ENCODE measurements at places on chromosomes 3 and 15.

GRCh38 chr15:26073430-26074333 lies 210.6 kb upstream of the ATP10A start:
- DNase-seq: no peak

GRCh38 chr3:100602506-100603444 lies 6.6 kb upstream of the ADGRG7 start:
- no peak for DNase-seq

DNA sequence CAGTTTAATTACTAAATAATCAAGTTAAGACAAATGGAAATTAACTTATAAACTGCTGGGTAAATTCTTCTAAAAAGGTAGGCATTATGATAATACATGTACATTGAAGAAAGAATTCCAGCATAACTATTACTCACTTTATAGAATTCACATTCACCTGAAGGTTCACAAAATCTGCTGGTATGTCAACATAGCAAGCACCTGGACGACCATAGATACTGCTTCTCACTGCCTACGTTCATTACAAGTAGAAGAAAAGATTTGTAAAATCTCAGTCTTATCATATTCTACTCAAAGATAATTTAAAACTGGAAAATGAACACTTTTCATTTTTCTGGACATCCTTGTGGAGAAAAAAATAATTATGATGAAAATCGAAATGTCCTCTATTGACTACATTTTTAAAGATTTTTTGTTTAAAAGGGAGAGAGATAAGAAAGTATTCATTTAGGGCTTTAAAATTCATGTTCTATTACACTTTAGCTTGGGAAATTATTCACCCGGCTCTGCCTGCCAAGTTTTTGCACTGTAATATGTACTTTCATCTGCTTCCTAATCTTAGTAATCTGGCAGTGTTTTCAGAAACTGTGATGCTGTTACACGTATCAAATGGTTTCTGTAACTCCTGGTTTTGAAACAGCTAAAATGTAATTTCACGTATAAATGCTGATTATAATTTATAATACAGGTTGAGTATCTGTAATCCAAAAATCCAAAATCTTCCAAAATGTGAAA lies 16.1 kb downstream of the HACL1 start:
- no peak for DNase-seq

DNA sequence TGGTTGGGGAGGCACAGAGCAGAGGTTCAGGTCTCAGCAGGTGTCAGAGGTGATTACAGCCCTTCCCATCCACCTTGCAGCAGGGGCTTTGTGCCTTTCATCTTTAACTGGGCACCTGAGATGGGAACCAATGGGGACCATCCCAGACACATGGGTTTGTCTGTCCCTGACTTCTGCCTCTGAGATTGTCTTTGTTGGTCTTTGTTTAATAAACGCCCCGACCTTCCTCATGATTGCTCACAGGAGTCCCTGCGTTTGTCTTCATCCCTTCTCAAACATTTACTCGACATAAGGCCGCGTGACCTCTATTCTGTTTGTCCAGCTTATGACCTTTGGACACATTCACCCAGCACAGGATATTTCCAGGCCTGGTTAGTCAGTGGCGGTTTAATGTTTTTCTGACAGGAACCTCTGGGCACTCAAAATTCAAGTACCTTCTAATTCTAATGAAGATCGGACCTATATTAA lies 5.9 kb downstream of the ZSCAN2 start:
- no peak for DNase-seq

GRCh38 chr15:33671456-33671855 lies 296.8 kb upstream of the CHRM5 start:
- no peak for DNase-seq

DNA sequence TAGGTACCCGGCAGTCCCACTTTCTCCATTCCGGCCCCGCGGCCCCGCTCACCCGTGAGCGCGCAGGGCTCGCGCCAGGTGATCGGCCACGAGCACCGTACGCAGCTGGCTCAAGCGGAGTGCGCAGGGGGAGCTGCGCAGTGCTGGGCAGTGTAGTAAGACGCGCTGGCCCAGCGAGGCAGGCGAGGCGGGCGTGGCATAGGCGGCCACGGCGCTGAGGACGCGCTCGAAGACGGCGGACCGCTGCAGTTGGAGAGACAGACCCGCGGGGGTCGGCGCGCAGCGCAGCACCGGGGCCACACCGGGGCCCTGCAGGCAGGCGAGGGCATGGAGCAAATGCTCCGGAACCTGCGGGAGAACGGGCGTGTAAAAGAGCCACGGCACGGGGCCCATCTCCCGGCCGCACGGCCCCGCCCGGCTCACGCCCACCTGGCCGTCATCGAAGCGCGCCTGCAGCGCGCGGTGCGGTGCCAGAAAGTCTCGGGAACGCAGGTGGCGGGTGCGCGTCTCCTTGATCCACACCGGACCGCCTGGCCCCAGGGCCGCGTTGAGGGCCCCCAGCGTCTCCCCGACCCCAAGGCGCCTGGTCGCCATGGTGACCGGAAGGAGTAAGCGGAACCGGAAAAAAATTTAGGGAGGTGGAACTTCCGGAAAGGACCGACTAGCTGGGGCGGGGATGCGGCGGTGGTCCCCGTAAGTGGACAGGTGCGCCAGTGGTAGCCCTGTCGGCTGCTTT lies at the start of gene DALRD3:
Gene DALRD3, minus strand, starts transcription at position 610 of the 736 bp plus-strand sequence. Its CDS starts 16 bp downstream, at position 594.
- DNase-seq: peak; percentile 39

- no peak for DNase-seq
Observed at GRCh38 chr15:93491291-93491690, 402.3 kb upstream of the RGMA start.

- DNase-seq: no peak
Observed at GRCh38 chr3:49607796-49608195, 53.5 kb downstream of the BSN start.

DNA sequence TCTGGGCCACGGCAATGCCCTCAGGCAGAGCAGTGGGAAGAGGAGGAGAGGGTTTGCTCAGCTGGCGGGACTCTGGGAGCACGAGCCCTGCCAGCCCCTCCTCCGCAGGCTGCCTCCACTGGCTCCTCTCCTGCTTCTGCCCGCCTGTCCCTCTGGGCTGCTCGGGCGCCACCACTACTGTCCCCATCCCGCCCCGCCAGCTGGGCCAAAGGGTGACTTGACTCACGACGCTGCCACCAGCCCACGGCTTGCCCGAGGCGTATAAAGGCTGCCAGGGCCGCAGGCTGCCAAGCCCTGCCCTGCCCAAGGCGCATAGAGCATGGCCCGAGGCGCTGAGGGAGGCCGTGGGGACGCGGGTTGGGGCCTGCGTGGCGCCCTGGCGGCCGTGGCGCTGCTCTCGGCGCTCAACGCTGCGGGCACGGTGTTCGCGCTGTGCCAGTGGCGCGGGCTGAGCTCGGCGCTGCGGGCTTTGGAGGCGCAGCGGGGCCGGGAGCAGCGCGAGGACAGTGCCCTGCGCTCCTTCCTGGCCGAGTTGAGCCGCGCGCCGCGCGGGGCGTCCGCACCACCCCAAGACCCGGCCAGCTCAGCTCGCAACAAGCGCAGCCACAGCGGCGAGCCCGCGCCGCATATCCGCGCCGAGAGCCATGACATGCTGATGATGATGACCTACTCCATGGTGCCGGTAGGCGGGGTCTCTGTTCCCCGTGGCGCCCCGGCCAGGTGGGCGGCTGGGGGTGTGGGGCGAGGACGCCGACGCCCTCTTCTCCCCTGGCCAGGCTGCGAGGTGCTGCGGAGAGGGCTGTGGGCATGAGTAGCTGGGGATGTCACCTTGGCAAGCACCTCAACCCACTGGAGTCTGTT lies at the start of gene GLDN:
Gene GLDN, plus strand, starts transcription at position 290 of the 861 bp plus-strand sequence. Its CDS starts 30 bp downstream, at position 320.
- DNase-seq: no peak

DNA sequence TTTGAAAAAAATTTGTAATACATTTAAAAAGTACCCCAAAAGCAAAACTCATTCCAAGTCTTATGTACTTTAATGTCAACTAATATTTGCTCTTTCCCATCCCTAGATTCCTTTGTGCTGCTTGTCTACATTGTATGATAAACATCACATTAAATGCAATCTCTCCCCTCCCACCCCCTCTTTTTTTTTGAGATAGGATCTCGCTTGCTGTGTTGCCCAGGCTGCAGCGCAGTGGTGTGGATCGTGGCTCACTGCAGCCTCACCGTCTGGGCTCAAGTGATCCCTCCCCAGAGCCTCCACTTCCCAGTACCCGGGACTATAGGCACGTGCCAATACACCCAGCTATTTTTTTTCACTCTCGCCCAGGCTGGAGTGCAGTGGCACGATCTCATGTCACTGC lies 12.6 kb downstream of the MAP2K1 start:
- no peak for DNase-seq

- DNase-seq: no peak
Observed at GRCh38 chr3:136586580-136586979, 165.6 kb downstream of the STAG1 start.

All from activated CD4-positive, alpha-beta T cell treated with anti-CD3 and anti-CD28 coated beads for 1 hour (primary cell).